ENCODE measurements at places on chromosomes 1 and 21. TPM values are rescaled to one million over a fixed set of nuclear protein-coding genes. Genes with fewer than 3 reads are reported as not detected.

BEST4 gene
- 0.26 TPM for total RNA-seq

TBX15 gene
- total RNA-seq = not detected

LYPLA2 gene
- total RNA-seq = 84.2 TPM

GRCh38 chr1:116919802-116920201 lies 10.1 kb downstream of the PTGFRN start:
- DNase-seq = no peak

DNA sequence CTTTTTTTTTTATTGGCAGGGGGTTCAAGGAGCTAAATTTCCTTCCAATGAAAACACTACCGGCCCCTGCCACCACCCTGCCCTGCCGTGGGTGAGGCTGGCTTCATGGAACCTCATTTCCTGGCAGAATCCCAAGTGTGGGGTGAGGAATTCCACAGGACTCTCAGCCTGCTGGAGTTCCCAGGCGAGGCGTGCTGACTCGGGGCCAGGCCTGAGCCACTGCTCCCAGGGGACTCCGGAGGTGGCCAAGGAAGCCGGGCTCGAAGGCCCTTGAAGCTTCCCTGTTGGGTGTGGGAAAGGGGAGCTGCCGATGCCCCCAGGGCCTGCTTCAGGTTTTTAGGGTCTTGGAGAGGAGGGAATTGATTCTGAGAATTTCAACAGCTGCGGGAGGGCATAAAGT lies 95.3 kb upstream of the ACTRT2 start:
- DNase-seq = no peak

DNA sequence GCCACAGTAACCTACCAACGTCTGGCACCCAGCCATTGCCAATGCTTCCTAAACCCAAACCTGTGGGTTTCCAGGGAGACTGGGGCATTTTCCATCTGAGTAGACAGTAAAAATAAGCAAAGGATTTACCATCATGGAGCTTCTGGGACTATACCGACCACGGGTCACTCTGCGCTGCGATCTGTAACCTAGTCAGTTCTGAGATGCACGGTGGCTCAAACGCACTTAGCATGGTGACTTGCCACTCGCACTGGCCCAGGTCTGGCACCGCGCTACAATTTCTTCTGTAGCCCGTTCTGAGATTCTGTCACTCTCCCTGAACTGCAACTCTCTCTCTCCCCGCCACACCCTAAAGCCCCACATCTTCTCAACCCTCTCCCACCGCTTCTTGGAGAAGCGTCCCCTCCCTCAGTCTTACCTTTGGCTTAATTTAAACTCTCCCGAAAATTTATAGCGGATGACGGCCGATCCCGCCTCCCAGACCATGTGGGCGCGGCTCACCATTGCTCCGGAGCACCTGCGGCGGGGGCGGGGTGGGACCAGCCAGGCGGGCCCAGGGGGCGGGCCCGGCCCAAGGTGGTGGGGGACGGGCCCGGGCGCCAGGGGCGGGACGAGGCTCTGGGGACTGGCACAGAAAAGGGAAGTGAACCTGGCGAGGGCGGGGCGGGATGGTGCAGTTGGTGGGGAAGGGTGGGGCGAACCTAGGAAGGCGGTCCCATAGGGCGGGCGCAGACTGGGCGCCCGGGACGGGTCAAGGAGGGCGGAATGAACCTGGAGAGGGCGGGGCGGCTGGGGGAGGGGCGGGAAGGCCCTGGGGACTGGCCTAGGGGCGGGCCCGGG lies 493 bp upstream of the MAP3K21 start:
- DNase-seq = peak; percentile 89

GRCh38 chr1:110495926-110496600 lies 22.9 kb downstream of the KCNA10 start:
- peak; percentile 88 for DNase-seq

GRCh38 chr1:162011337-162012012 lies 12.2 kb downstream of the OLFML2B start:
- no peak for DNase-seq
